ENCODE measurements at places on chromosomes 5 and 9.

- no peak for DNase-seq
Observed at GRCh38 chr5:1820926-1821325, 19.7 kb downstream of the NDUFS6 start.

GRCh38 chr5:14773588-14773987 lies 98.0 kb downstream of the ANKH start:
- DNase-seq = no peak

DNA sequence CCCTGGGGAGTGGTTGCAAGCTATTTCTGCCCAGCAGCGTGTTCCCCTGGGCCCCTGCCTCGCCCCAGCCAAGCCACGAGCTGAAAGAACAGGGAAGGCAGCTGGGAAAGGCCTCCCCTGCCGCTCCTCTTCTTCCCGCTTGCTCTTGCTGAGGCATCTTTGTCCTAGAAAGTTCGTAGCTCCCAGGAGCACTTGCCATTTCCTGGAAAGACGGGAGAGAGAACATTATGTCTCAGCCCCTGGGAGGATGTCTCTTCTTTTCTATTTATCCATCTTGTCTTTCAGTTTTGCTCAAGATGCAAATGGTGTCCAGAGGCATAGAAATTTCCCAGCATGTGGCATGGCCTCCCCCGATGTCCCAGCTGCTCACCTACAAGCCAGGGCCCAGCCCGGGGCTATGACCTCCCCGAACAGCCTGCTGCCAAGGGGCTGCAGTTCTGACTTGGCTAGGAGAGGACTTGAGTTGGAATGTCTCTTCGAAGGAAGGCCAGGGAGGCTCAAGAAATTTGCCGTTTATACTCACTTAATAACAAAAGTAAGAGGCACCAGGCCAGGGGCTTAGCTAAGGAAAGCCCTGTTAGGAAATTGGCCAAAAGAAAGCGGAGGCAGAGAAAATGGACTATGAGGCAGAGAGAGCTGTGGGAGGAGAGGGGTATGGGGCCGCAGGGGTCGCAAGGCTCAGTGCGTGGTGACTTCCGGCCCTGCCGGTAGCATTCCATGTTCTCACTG lies 87.3 kb downstream of the LIFR start:
- DNase-seq = no peak

- no peak for DNase-seq
Observed at GRCh38 chr5:38540314-38540713, 16.1 kb downstream of the LIFR start.

GRCh38 chr5:158492841-158493242 lies 606.9 kb downstream of the EBF1 start:
- no peak for DNase-seq

DNA sequence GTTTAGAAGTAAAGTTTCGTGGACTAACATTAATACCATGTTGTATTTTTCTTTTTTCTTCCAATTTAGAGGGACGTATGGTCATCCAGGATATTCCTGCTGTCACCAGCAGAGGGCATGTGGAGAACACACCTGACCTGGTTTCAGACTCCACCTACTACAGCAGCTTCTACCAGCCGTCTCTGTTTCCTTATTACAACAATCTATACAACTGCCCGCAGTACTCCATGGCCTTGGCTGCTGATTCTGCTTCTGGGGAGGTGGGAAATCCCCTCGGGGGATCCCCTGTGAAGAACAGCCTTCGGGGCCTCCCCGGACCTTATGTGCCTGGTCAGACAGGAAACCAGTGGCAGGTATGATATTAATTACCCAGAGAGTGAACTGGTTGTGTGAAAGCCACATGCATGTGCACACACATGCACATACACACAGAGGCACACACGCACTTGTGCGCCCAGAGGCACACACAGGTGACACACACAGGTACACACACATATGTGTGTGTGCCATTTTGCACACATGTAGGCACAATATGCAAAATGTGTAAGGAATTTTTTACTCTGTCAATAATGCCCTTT lies 52.4 kb downstream of the DMRT1 start:
- DNase-seq = peak; percentile 26

GRCh38 chr9:122116040-122116439 lies 22.9 kb upstream of the TTLL11 start:
- DNase-seq = no peak

DNA sequence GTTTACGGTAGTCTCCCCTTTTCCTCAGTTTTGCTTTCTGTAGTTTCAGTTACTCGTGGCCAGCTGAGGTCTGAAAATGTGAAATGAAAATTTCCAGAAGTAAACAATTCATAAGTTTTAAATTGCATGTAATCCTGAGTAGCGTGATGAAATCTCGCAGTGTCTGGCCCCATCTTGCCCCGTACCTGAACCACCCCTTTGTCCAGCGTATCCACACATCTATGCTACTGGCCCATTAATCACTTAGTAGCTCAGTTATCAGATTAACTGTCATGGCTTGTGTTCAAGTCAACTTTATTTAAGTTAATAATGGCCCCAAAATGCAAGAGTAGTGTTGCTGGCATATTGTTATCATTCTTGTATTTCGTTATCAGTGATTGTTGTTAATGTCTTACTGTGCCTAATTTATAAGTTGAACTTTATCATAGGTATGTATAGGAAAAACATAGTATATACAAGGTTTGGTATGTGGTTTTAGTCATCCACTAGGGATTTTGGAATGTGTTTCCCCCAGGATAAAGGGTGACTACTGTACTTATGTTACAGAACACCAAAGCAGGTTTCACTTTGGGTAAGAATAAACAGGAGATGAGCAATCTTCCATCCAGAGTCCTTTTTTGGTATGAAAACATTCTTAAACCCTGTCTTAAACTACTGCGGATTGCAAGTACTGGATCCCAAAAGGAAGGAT lies 118.4 kb upstream of the KCNN2 start:
- peak; percentile 60 for DNase-seq

GRCh38 chr5:90290648-90291047 lies 118.9 kb downstream of the CETN3 start:
- DNase-seq = no peak

DNA sequence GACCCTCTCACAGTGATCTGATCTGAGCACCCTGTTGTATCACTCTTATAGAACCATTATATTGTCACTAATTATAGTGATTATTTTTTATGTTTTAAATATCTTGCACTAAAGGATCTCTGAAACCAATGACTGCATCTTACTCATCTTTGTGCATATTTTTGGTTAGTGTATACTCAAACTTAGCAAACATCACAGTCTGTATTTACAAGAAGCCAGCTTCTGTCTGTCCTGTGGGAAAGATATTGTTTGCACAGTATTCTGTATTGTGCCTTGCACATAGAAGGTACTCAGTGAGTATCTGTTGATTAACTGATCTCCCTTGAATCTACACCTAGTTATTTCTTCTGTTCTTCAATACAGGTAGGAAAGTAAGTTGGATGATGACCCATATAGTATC lies 131.5 kb downstream of the PAM start:
- DNase-seq = no peak

- no peak for DNase-seq
Observed at GRCh38 chr9:133158695-133159094, 5.0 kb downstream of the GBGT1 start.

DNA sequence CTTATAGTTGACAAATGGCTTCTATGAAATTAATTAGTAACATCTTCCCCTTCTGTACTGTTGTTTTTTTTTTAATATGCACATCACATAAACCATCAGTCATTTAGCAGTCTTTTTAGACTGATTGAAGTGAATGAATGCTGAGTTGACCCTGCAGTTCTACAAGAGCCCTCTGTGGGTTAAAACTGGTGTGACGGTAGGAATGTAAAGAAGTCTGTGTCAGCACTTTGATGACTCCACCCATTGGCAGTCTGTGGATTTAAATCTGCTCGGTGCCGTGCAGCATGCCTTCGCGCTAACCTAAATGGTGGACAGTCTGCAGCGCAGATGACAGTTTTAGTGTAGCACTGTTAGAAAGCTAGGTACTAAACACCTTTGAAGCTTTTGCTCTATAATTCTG lies 3.1 kb downstream of the GTF3C4 start:
- DNase-seq = peak; percentile 41

- DNase-seq = peak; percentile 78
Observed at GRCh38 chr9:76451234-76451633, 7.7 kb upstream of the GCNT1 start.

- DNase-seq = no peak
Observed at GRCh38 chr5:133866160-133866902, 102.1 kb downstream of the C5orf15 start.

DNA sequence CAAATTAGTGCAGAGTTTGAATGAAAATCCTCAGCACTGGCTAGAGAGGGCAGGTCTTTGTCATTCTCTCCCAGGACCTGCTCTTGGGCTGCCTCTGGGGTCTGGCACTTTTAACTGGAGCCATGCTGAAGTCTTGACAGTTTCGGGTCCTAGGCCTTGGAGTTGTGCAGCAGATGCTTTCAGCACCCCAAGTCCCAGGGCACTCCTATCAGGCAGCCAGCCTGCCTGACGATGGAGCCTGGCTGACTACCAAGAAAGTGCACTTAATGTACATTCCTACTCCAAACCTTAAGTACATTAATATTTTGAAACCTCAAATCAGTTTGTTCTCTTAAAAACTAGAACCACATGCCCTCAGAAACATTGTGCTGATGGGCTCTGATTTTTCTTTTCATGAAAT lies 69.3 kb upstream of the CXCL14 start:
- DNase-seq = no peak

GRCh38 chr5:60444661-60445360 lies 255.2 kb downstream of the DEPDC1B start:
- DNase-seq = no peak

DNA sequence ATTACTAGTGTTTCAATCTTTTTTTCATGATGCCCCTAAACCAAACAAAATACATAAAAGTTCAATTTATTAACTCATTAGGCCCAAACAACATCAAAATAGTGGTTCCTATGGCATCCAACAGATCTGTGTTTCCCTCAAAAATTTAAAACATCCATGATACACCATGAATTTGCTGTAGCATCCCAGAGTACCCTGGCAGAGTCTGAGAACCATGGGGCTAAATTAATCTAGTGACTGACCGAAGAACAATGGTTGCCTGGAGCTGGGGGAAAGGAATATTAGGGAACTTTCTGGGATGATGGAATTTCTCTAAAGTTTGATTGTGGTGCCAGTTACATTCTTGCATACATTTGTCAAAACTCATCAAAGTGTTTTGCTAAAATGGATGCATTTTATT lies 79.5 kb upstream of the TRIO start:
- DNase-seq = no peak

DNA sequence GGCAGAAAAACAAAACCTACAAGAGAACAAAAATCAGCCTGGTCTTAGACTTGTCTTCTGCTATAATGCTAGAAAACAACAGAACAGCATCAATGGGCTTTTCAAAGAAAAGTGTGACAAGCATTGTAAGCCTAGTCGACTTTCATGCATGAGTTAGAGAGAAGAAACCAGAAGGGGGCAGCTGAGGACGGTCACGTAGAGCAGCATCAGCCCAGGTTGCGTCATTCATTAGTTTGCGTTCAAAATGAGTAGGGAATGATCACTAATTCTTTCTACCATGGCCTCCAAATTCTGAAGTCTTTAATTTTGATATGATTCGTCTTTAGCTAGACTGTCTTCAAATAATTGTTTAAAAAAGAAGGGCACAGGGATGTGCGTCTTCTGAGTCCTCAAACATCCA lies 4.7 kb upstream of the ISCA1 start:
- no peak for DNase-seq

- peak; percentile 93 for DNase-seq
Observed at GRCh38 chr9:85743275-85744128, 1.7 kb upstream of the AGTPBP1 start.

DNA sequence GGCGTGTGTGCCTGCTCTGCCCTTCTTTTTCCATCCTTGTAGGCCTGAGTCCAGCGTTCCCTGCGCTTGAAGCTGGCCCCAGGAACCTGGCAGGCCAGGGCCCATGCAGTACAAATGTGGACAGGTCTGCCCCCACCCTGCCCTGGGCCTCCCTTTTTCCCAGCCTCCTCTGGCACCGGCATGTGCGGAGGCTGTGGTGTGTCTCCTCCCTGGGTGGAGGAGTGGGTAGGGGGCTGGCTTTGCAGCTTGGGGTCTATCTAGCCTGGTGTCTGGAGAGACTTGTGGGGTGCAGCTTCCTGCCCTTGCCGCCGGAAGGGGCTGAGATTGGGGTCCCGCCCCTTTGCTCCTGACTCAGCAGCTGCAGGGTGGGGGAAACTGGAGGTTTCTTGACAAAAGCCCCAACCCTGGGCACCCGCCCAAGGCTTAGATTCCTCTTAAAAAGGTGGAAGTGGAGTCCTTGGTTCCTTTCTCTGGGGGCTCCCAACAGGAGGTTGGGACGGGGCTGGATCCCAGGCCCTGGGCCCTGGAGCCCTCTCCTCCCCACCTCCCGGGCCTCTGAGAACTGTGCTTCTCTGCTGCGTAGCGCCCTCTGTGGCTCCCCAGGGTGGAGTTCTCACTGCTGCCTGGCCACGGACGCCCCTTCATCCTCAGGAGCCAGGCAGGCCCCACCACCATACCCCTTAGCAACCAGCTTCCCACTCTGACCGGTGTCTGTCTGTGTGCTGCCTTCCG lies 18.0 kb downstream of the RXRA start:
- DNase-seq = no peak

- no peak for DNase-seq
Observed at GRCh38 chr9:128901379-128901778, 19.4 kb upstream of the PHYHD1 start.

DNA sequence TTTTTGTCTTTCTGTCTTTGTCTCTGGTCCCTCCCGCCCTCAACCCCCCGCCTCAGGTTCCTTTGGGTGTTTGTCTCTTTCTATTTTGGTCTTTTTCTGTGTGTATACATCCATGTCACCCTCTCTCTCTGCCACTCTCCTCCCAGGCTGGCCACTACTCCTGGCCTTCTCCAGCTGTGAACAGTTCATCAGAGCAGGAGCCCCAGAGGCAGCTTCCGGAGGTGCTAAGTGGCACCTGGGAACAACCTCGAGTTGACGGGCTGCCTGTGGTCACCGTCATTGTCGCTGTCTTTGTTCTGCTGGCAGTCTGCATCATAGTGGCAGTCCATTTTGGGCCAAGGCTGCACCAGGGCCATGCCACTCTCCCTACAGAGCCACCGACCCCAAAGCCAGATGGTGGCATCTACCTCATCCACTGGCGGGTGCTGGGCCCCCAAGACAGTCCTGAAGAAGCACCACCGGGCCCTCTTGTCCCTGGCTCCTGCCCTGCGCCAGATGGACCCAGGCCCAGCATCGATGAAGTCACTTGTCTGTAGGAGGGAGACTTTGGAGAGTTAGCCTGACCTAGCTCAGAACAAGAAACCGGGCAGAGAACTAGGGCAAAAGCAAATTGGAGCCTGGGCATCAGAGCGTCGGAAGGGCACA lies 1.7 kb downstream of the SMIM33 start:
- no peak for DNase-seq

GRCh38 chr5:131230406-131230805 lies 33.4 kb upstream of the CDC42SE2 start:
- no peak for DNase-seq

GRCh38 chr5:79255786-79256557 lies 20.0 kb downstream of the JMY start:
- DNase-seq = no peak
